ENCODE measurements at places on chromosomes 6 and 20.

DNA sequence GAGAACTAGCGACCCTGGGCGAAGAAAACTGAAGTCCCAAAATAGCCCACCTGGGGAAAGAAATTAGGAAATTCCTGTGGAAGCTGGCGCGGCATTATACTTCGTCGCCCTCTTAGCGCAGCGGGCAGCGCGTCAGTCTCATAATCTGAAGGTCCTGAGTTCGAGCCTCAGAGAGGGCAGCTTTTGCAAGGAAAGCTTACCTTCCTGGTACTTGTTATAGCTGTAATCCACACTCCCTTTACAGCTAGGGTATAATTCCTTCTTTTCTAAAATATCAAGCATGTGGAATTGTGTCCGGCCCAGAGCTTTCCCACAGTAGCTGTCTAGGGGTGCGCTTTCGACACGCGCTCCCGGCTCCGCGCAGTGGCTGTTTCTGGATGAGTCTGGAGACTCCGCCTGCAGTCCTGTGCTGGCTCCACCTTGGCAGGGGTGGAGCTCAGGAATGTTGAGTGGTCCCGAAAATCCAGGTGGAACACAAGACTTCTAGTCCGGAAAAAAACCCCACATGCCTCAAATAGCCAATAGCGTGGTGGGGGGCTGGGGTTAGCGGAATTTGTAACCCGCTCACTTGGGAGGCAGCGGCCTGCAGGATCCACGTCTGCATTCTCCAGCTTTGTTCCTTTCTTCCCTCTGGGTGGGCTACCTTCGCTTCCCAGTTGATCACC lies 83.7 kb upstream of the ZNF322 start:
- no peak for DNase-seq

DNA sequence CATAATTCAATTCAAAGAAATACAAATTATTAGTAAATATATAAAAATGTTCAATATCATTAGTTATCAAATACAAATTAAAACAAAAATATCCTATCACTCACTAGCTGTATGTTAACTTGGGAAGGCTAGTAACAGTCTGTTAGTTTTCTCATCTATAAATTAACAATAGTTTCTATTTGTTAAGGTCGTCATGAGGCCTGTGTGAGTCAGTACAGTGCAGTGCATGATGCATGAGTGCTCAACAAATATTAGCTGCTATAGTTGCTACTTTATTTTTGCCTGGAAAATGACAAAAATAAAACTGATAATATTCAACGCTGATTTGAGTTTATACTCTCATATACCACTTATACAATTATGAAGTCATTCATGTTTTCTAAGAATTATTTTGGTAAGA lies 401.6 kb upstream of the RUNX2 start:
- no peak for DNase-seq

GRCh38 chr6:36577301-36577700 lies 16.9 kb upstream of the SRSF3 start:
- DNase-seq: no peak

- no peak for DNase-seq
These were observed 43.5 kb downstream of the KIF6 start for GRCh38 chr6:39681674-39682121.

DNA sequence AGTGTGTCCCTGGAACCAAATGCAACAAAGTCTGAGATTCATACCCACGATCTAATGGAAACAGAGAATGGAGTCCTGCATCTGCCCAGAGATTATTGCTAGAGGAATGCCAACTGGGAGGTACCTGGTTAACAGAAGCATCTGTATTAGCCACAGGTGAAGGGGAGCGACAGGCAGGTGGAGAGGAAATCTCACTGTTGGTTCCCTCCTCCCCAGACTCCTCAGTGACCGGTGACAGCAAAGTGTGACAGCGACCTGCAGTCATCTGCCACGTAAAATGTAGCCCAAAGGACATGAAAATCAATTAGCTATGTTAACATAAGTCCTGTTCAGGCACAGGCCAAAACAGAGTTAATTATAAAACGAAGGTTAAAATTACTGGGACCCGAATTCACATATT lies 336.6 kb downstream of the SYNE1 start:
- DNase-seq: no peak

DNA sequence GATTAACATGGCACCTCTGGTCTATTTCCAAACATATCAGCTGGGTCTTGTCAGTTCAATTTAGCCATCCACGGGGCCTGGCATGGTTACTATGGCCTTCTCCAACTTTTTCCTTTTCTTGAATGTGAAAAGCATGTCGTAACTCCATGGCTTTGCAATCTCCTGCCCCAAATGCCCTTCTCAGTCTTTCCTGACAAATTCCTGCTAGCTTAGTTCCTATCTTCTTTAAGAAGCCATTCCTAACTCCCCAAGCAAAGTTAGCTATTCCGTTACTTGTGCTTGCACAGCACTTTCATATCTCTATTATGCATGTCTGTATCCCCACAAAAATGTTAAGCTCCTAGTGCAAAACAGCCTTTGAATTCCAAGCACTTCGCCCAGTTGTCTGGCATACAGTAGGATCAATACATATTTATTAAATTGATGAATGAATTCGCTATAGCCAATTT lies 105.6 kb downstream of the AIG1 start:
- DNase-seq: no peak

- DNase-seq: no peak
These were observed 108.4 kb upstream of the INSM1 start for GRCh38 chr20:20259533-20259932.

GRCh38 chr20:64171211-64171610 lies 7.0 kb downstream of the MYT1 start:
- DNase-seq: no peak

DNA sequence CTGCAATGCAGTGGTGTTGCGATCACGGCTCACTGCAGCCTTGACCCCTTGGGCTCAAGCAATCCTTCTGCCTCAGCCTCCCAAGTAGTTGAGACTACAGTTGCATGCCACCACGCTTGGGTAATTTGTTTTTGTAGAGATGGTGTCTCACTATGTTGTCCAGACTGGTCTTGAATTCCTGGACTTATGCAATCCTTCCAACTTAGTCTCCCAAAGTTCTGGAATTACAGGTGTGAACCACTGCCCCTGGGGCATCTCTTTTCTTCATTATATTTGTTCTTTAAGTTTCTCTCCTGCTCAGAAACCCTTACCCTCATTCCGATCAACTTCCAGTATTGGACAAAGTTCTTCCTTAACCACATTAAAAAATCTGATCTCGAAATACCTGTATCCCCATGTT lies 44.7 kb upstream of the DEK start:
- DNase-seq: no peak

- no peak for DNase-seq
These were observed 91.9 kb downstream of the SLC24A3 start for GRCh38 chr20:19304389-19304788.

DNA sequence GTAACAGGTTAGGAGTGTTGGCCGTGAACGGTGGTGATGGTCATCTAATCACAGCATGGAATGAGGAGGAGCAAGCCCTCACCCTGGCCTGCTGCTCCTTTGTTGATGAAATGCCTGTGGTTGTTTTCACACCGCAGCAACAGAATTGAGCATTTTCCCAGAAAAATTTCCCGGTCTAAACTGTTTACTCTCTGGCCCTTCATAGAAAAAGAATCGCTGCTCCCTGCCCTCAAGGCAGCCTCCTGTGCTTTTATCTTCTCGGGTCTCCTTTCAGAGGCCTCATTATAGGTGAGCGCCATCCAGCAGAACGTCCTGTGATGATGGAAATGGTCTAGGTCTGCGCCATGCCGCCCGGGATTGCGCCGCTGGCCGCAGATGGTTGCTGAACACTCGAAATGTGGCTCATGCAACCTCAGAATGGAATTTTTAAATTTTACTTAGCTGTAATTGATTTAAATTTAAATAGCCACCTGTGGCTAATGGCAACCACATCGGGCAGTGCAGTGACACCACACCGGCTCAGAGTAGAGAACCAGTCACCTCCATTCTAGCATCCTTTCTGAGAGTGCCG lies 30.2 kb downstream of the PHACTR3 start:
- no peak for DNase-seq

GRCh38 chr20:33733654-33734576 lies 2.1 kb downstream of the ZNF341 start:
- DNase-seq: no peak

DNA sequence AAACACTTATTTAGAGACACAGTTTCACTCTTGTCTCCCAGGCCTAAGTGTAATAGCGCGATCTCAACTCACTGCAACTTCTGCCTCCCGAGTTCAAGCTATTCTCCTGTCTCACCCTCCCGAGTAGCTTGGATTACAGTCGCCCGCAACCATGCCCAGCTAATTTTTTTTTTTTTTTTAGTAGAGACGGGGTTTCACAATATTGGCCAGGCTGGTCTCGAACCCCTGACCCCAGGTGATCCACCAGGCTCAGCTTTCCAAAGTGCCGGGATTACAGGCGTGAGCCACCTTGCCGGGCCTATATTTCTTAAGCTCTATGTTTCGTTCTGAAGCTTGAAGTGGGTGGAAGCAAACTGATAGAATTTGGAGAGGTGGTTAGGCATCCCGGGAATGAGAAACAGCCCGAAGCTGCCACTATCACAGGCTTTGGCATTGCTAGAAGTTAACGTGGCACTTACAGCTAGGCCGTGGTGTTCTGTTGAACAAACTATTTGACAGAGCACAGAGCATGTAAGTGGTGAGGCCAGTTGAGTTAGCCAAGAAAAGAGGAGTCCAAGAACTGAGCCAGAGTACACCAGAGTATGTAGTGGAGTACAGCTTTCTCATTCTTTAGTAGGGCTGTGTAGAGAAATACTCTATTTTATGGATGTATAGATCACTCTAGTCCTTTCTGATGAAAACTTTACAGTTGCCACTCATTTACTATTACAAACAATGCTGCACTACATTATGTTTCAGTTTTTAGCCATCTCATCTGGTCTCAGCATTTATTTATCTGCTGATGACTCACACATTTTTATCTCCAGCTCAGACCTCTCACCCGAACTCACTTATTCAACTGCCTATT lies 62.0 kb upstream of the HFE start:
- DNase-seq: no peak

DNA sequence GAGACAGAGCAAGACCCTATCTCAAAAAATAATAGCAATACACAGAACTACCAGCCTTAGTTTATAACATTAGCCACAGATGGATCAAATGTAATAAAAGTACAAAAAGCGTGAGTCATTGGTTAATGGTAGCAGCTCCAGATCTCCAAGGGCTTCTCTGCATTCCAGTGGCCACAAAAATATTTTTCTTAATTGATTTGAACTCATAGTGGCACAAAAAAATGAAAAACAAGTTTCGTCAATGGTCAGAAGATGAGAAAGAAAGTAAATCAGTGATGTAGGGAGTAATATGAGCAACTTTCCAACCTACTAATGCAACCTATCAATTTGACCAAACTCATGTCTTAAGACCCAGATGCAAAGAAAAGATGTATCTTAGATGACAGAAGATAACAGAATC lies 79.6 kb downstream of the CEP57L1 start:
- DNase-seq: no peak
